Astrocyte of the spinal cord (primary cell): ENCODE measurements at places on chromosomes 6 and 20.

DNA sequence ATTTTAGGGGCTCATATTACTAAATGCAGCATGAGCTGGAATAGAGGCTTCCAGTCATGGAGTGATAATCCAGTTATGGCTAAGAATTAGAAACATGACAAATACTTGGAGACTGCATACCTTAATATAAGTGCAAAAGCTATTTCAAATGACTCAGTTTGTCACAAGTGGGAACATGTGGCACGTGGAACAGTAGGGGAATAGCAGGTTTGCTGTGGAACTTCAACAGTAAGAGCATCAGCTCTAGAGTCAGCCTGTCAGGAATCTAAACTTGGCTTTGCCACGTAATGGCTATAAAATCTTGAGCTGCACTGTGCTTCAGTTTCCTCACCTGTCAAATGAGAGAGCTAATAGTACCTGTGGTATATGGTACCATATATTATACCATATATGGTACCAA lies 62.1 kb downstream of the HTR1B start:
- DNase-seq: no peak

GRCh38 chr6:71349976-71350615 lies 61.5 kb downstream of the OGFRL1 start:
- peak; percentile 65 for DNase-seq

GRCh38 chr20:1718604-1719384 lies 61.2 kb upstream of the SIRPG start:
- DNase-seq: peak; percentile 65

DNA sequence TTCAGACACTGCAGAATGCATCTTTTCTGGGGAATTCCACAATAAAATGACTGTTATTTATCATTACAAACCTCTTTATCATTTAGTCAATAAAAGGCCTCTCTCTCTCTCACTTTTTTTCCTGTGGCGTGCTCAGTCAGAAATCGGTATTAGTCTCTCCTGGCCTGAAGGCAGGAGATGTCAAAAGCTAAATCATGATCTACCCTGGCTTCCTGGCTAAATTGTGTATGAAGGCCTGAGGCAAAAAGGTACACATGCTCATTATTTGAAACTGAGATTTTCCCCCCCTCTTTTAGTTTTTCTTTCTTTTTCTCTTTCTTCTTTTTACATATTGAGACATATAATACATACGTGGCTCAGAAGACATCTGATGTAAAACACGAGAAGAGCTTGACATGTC lies 375.0 kb upstream of the SLC35B3 start:
- no peak for DNase-seq

DNA sequence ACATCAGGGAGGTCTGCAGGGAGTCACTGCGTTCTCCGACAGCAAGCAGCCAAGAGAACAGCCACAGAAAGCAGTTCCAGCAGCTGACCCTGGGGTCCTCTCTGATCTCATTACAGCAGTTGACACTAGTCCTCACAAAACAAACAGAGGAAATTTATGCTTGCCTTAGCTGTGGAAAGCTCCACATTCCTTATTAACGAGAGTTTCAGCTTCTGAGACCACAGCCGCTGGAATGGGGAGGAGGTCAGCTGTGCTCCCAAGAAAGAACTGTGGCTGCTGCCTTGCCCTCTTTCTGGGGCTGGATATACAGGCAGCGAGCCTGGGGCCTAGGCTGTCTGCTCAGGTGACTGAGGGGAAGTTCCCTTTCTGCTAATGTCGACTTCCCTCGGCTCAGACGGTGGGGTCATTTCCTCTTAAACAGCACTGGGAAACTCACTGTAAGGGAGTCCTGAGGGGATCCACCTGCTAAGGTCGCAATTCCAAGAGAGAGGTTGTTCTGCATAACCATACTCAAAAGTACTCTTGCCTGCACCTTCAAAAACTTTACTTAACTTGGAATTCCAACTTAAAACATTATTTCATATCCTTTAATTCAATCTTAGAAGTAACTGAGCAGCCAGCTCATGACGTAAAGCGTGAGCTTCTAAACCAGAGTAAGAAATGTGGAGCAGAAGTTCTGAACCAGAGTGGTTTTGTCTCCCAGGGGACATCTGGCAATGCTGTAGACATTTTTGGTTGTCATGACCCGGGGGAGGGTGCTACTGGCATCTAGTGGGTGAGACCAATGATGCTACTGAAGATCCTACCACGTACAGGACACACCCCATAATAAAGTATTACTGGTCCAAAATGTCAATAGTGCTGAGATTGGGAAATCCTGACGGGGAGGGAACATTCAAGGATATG lies 80.3 kb downstream of the BACH2 start:
- DNase-seq: peak; percentile 76
